ENCODE measurements at places on chromosomes 6 and 20.
A peak's percentile ranks its signal among the peaks of the same experiment; 100 is the strongest.

- no peak for DNase-seq
Measured at GRCh38 chr6:142246960-142247359, 54.8 kb upstream of the ADGRG6 start.

DNA sequence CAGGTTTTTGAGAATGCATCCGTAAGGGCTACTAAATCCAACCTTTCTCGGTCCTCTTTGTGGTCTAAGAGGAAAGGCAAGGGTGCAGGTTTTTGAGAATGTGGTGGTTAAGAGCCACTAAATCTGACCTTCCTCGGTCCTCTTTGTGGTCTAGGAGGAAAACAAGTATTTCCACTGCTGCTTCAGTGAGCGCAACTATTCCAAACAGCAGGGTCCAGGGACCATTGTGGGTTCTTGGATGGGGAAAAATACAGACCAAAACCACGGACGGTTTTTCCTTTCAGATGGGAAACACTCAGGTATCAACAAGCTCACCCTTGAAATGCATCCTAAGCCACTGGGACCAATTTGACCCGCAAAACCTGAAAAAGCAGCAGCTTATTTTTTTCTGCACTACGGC, 21.9 kb downstream of the BTBD9 start:
- no peak for DNase-seq

DNA sequence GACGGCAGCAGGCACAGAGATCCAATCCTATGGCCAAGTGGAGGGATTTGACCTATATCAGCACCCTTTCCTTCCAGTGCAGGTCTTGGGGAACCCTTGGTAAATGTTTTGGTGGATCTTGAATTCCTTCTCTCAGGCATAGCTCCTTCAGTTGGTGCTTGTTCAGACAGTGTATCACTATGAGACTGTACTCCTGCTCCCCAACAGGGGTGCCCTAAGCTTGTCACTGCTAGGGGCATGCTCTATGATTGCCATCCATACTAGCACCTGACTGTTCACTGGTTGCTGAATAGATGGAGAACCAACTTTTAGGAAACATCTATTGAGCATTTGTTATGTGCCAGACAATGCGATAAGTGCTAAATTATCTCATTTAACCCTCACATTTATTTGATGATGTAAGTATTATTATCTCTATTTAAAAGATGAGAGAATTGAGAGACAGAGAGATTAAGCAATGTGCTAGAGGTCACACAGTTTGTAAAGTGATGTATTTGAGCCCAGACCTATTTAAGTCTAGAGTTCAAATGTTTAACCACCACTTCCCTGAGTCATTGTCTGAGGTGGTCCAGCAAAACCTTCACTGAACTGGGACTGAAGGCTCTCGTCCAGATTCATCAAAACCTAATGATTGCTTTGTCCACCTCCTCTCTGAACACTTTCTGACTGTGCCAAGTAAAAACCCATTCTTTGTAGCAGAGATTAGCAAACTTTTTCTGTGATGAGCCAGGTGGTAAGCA, 34.3 kb downstream of the ADGRF1 start:
- DNase-seq, result no peak

DNA sequence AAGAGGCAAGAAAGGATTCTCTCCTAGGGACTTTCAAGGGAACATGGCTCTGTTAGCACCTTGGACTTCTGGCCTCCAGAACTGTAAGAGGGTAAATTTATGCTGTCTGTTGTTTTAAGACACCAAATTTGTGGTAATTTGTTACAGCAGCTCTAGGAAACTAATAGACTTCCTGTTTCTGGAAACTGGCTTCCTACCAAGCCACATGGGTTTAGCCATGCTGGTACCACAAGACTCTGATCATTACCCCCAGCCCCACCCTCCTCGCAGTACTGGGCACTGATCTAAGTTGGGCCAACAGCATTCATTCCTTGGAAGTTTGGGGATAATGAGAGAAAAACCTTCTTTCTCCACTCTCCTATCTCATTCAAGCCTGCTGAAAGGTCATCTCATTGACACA, 109.5 kb upstream of the SMLR1 start:
- DNase-seq, result no peak

GRCh38 chr6:118333772-118334171, 214.3 kb upstream of the PLN start:
- no peak for DNase-seq

- no peak for DNase-seq
Measured at GRCh38 chr6:159727717-159728445, 575 bp downstream of the WTAP start.

DNA sequence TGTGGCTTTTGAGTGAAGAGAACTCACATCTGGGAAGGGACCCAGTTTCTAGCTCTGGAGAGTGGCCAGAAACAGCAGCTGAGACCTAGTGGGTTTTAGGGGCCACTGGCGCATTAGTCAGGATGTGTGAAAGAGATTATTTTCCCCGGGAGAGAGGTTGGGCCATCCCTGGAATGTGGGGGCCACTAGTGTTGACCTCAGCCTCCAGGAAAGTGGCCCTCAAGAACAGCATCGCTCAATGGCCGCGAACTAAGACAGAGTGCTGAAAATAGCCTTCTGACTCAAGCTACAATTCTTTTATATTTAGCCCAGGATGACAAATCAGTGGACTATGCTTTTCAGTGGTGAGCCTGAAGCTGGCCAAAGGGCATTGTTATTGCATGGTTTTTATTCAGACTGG, 210.4 kb upstream of the RNF24 start:
- DNase-seq, result peak; percentile 98

DNA sequence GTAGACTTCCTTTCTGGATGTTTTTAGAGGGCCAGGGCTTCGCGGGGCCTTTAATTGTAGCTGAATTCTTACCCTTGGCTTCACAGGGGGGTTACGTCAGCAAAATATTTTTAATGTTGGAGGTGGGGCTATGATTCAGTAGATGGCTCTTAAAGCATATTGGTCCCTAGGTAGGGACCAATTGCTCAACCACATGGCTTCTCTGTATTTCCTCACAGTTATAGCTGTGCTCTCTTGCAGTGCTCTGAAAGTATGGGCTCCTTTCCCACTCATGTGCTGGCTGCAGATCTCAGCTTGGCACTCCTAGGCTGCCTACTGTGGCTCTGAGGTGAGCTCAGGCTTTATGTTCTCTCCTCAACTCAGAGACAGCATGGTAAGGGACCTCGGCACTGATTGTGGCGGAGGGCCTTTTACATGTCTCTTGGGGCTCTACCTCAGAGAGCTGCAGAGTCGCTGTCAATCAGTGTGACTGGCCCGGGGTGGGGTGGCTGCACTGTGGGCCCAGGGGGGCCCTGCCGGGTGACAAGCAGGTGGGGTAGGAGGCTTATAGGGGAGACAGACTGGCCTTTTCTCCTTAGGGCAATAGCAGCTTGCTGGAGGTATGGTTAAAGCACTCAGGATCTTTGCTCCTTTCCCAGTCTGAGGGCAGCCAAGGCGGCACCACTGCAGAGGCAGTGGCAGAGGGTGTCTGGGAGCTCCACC, 318.0 kb downstream of the DOK5 start:
- no peak for DNase-seq

DNA sequence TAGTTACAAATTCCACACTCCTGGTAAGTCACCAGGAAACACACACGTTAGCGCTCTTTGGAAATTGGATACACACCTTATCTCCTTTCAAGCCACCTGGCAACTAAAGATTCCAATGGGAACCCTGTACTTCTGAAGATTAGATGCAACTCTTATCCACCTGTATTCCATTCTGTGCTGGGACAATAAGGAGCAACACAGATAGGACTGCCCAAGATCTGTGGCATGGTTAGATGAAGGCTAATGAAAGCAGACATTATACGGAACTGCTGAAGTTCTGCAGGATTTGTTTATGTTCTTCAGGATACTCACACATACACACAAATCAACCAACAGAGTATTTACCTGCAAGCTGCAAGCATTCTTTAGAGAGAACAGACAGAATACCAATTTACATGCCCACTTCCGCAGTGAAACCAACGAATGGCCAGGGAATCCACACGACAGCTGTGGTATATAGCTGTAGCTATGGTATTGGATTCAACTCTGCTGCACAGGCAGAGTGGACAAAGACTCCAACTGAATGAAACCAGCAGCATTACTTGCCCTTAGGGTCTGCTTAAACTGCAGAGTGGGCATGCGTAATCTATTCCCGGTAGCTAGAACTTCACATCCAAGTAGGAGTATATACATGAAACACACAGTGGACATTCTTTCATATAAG, 12.0 kb downstream of the NCOA5 start:
- DNase-seq, result no peak

DNA sequence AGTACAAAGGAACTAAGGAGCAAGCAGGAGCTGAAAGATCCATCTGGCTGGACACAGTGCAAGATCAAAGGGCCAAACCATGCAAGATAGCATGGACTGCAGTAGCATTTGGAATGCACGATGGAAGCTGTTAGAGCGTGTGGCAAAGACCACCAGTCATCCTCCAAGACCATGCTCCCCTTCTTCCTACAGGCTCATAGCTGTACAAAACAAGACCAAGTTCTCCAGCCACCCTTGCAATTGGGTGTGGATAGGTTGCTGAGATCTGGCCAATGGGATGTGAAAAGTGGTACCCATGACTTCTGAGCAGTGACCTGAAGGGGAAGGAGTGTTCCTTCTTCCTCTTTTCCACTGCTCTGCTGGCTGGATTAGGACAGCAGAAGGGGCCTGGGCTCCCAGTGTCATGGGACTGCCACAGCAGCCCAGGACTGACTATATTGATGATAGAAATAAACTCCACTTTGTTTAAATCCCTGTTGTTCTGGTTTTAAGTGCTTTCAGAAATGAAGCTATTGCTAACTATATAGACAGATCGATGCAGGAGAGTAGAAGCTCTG, 64.9 kb downstream of the SLC22A23 start:
- no peak for DNase-seq

- DNase-seq, result no peak
Measured at GRCh38 chr6:34260576-34261267, 11.9 kb upstream of the SMIM29 start.

All from IMR-90 (cell line).